ENCODE measurements at places on chromosomes 2 and 18. TPM values are rescaled to one million over a fixed set of nuclear protein-coding genes. Genes with fewer than 3 reads are reported as not detected.

The PDE1A gene
- 14.5 TPM for total RNA-seq

The ASXL3 gene
- total RNA-seq = 5.9 TPM

The SLC5A6 gene
- total RNA-seq = 37.3 TPM

The SOX11 gene
- total RNA-seq = not detected

The FAM237A gene
- not detected for total RNA-seq

- H3K4me3 ChIP-seq = no peak overlapping the region
- H3K27ac ChIP-seq = no peak overlapping the region
- DNase-seq = no peak
- H3K36me3 ChIP-seq = no peaks in the 10 kb centered on the region
- H3K27me3 ChIP-seq = no peaks in the 10 kb centered on the region
- H3K4me1 ChIP-seq = peaks cover 19% of the 10 kb centered on the region
Measured at GRCh38 chr18:47909484-47909883, 21.0 kb downstream of the SMAD2 start.

GRCh38 chr18:12345491-12346239, 31.4 kb downstream of the AFG3L2 start:
- H3K36me3 ChIP-seq = peaks cover 5% of the 10 kb centered on the region
- no peaks in the 10 kb centered on the region for H3K4me1 ChIP-seq
- DNase-seq = no peak
- H3K4me3 ChIP-seq = no peak overlapping the region

GRCh38 chr2:24577481-24577880, 86.4 kb downstream of the NCOA1 start:
- H3K27ac ChIP-seq = no peak overlapping the region
- no peak overlapping the region for H3K4me3 ChIP-seq
- no peak for DNase-seq
- H3K27me3 ChIP-seq = no peaks in the 10 kb centered on the region
- H3K36me3 ChIP-seq = no peaks in the 10 kb centered on the region
- peaks cover 28% of the 10 kb centered on the region for H3K4me1 ChIP-seq

GRCh38 chr2:225930687-225931086, 531.2 kb downstream of the NYAP2 start:
- H3K4me1 ChIP-seq = no peaks in the 10 kb centered on the region
- H3K27ac ChIP-seq = no peak overlapping the region
- no peak for DNase-seq
- H3K36me3 ChIP-seq = no peaks in the 10 kb centered on the region
- H3K4me3 ChIP-seq = no peak overlapping the region

- DNase-seq = no peak
- H3K27me3 ChIP-seq = no peaks in the 10 kb centered on the region
- no peak overlapping the region for H3K4me3 ChIP-seq
Measured at GRCh38 chr2:42227491-42227890, 58.3 kb downstream of the EML4 start.

GRCh38 chr18:76821356-76821874, 942 bp upstream of the ZNF236 start:
- peak overlapping the region; percentile 59 for H3K4me3 ChIP-seq
- no peaks in the 10 kb centered on the region for H3K36me3 ChIP-seq
- H3K27ac ChIP-seq = peak overlapping the region; percentile 97

DNA sequence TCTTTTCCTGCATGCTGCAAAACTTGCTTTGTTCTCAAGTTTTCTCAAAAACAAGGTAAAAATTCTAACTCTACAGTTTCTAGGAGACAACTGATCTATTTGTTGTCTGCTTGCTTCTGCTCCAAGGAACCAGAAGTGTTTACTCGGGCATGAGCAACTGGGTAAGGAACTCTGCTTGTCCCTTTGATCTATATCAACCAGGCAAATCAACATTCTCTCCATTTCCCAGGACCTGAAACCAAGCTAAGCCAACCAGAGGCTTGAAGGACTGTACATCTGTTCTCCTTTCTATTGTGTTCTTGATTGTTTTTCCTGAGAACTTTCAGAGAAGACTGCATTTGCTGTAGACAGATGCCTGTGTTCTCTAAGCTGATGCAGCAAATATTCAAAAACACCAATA, 335.0 kb upstream of the KCNH7 start:
- H3K27ac ChIP-seq = no peak overlapping the region
- no peak for DNase-seq
- H3K27me3 ChIP-seq = no peaks in the 10 kb centered on the region
- no peaks in the 10 kb centered on the region for H3K36me3 ChIP-seq
- H3K4me1 ChIP-seq = no peaks in the 10 kb centered on the region

- no peaks in the 10 kb centered on the region for H3K36me3 ChIP-seq
- no peaks in the 10 kb centered on the region for H3K4me1 ChIP-seq
- no peak for DNase-seq
- no peak overlapping the region for H3K4me3 ChIP-seq
- H3K27ac ChIP-seq = no peak overlapping the region
Measured at GRCh38 chr2:203959265-203959664, 22.7 kb downstream of the ICOS start.

- no peak overlapping the region for H3K27ac ChIP-seq
- no peaks in the 10 kb centered on the region for H3K36me3 ChIP-seq
- no peak overlapping the region for H3K4me3 ChIP-seq
- no peaks in the 10 kb centered on the region for H3K27me3 ChIP-seq
Measured at GRCh38 chr2:155080373-155080772, 381.9 kb downstream of the KCNJ3 start.

DNA sequence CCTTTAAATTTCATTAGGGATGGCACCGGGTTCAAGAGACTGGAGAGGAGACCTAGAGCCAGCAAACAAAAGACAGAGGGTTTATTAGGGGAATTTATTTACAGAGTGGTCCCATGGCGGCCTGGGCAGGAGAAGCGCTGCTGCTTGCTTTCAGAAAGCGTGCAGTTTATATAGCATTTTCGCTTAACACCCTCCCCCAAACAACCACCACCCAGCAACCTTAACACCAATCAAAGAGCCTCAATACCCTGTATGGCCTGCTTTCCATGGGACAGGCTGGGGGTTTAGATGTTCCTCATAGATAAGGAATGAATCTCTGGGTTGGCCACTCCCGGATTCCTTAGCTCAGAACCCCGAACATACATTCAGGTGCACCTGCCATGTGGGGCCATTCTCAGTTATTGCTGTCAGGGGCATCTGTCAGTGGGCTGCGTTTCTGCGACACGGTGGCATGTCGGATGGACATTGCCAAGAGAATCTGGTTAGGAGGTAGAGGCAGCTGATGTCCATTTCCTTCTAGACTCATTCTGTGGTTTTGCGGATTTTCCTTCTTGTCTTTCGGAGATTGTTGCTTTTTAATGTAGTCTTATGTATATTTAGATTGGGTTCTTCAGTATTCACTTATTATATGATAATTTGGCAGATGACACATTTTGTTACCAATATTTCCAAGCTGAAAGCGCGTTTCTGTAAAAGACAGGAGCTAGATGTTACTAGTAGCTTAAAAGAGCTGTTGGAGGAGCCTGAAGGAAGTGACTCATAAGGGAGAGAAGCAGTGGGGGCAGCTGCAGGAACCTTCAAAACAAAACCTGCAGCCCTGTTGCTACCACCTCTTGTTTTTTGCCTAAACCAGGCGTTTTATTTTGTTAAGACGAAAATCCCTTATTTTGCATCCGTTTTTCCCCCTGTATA, 7.2 kb downstream of the AGAP1 start:
- DNase-seq = no peak
- H3K36me3 ChIP-seq = no peaks in the 10 kb centered on the region
- no peak overlapping the region for H3K4me3 ChIP-seq
- H3K27ac ChIP-seq = no peak overlapping the region
- H3K27me3 ChIP-seq = no peaks in the 10 kb centered on the region
- H3K4me1 ChIP-seq = peaks cover 31% of the 10 kb centered on the region

DNA sequence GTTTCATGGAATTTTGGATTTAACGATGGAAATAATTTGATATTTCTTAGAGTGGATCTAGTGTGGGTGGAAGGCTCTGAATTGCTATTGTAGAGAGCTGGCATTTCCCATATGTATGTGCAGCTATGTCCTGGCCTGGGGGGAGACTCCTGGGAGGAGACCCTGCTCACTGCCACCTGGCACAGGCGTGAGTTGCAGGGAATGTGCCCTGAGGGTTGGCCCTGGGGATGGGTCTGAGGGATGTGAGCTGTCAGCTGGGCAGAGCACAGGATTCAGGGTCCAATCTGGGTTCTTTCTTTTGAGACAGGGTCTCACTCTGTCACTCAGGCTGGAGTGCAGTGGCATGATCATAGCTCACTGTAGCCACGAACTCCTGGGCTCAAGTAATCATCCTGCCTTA, 120.2 kb downstream of the CLIP4 start:
- H3K27me3 ChIP-seq = no peaks in the 10 kb centered on the region
- no peak for DNase-seq
- H3K36me3 ChIP-seq = no peaks in the 10 kb centered on the region
- no peaks in the 10 kb centered on the region for H3K4me1 ChIP-seq

- H3K4me3 ChIP-seq = peak overlapping the region; percentile 11
- H3K27me3 ChIP-seq = no peaks in the 10 kb centered on the region
- H3K36me3 ChIP-seq = no peaks in the 10 kb centered on the region
- peaks cover 31% of the 10 kb centered on the region for H3K4me1 ChIP-seq
- DNase-seq = no peak
Measured at GRCh38 chr18:13447621-13448334, 229.2 kb downstream of the LDLRAD4 start.

DNA sequence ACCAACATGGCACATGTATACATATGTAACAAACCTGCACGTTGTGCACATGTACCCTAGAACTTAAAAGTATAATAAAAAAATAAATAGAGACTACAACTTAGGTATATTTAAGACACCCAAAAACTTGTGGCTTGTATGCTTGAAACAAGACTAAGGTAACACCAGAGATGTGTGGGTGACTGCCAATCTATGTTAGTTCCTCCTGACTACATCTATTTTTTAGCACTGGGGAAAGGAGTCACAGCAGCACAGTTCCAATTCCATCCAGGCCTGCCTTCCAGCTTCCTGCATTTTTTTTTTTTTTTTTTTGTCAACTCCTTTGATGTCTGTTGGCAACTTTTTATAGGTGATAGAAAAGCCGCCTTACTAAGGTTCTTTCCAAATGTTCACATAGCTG, 18.2 kb downstream of the C2orf69 start:
- DNase-seq = no peak
- H3K4me1 ChIP-seq = no peaks in the 10 kb centered on the region
- H3K4me3 ChIP-seq = no peak overlapping the region
- peaks cover 12% of the 10 kb centered on the region for H3K36me3 ChIP-seq
- no peak overlapping the region for H3K27ac ChIP-seq

DNA sequence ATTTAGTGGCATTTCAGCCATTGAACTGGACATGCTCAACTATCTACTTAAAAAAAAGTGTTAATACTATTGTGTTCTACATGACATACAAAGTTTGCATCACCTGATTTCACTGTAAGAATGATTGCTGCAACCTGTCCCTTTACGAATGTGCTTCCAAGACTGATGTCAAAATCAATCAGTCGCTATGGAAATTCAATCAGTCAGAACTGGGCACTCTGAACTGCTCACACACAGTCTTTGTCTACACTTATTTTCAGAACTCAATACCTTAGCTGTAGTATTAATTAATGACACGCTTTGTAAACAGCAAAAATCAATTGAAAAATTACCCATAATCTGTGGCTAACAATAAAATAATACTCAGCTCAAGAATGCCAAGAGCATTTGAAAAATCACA, 70.3 kb upstream of the KLHL29 start:
- no peaks in the 10 kb centered on the region for H3K4me1 ChIP-seq
- no peak for DNase-seq
- no peaks in the 10 kb centered on the region for H3K36me3 ChIP-seq
- H3K27ac ChIP-seq = no peak overlapping the region
- no peak overlapping the region for H3K4me3 ChIP-seq

DNA sequence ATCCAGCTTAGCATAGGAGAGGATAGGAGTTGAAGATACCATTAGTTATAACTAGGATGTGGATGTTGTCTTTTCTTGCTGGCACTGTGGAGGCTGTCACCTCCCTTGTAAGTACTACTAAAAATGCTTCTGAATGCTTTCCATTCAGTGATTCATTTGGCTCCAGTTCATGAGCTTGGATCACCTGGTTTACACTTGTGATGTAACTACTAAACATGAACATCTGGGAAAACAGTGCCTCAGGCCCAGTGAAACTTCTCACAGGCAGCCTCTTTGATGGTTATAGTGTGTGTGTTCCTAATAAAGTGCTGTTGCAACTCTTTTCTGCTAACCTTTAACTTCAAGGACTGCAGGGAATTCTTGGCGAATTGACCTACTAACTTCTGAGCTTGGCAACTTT, 13.0 kb upstream of the SLC9A2 start:
- no peak for DNase-seq
- no peaks in the 10 kb centered on the region for H3K36me3 ChIP-seq
- H3K27ac ChIP-seq = no peak overlapping the region

GRCh38 chr18:26482569-26482968, 65.8 kb downstream of the KCTD1 start:
- no peak overlapping the region for H3K27ac ChIP-seq
- no peaks in the 10 kb centered on the region for H3K36me3 ChIP-seq
- no peaks in the 10 kb centered on the region for H3K27me3 ChIP-seq
- no peak overlapping the region for H3K4me3 ChIP-seq
- no peak for DNase-seq

DNA sequence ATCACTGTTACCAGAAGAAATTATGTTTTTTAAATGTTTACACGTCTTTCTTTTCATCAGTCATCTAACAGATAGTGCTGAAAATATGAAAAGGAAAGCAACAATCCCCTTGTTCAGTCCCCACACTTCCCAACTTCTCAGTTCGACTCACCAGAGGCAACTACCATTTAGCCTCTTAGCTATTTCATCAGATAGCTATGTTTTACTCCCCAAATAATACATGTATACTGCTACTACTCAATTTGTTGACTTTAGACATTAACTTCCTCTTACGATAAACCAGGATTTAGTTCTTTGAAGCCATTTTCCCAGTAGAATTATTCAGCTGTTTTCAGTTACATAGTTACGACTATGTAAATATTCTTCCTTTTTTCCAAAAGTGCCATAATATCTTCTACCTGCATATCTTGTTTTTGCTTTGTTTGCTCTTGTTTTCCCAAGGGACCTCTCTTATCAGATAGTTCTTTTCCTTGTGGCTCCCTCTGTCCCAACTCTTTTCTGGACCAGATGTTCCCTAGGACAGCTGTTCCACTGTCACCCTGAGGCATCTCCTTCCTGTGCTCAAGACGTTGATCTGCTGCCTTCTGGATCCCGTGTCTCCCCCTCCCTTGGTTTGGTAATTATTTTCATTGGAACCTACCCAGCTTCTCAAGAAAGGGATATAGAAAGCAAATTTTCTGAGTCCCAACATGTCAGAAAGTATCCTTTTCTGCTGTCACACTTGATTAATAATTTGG, 289.3 kb upstream of the TANK start:
- no peak overlapping the region for H3K27ac ChIP-seq
- DNase-seq = no peak
- H3K4me3 ChIP-seq = no peak overlapping the region
- H3K27me3 ChIP-seq = no peaks in the 10 kb centered on the region
